ENCODE measurements at places on chromosomes 1 and 21.

- DNase-seq: no peak
These were observed 3.5 kb downstream of the SPOCD1 start for GRCh38 chr1:31812158-31812829.

DNA sequence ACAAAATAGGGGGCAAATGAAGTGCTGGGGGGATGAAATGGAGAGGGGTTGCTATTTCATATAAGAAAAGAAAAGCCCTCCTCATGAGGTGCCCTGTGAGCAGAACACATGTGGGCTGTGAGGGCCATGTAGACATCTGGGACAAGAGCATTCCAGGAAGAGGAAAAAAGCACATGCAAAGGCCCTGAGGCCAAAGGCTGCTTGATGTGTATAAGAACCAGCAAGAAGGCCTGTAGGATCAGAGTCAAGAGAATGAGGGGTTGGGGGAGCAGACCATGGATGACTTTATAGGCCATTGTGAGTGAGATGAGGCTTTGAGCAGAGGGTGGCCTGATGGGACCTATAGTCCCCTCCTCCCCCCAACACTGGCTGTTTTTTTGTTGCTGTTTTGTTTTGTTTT lies 7.7 kb upstream of the RAB4A start:
- DNase-seq: no peak

GRCh38 chr1:231162970-231163829 lies 1.3 kb downstream of the TRIM67 start:
- DNase-seq: no peak

- no peak for DNase-seq
These were observed 73.2 kb upstream of the DNAJC6 start for GRCh38 chr1:65235867-65236805.

- DNase-seq: no peak
These were observed 63.2 kb downstream of the IER5 start for GRCh38 chr1:181151378-181152326.

GRCh38 chr1:24355466-24355865 lies 36.3 kb downstream of the GRHL3 start:
- no peak for DNase-seq

DNA sequence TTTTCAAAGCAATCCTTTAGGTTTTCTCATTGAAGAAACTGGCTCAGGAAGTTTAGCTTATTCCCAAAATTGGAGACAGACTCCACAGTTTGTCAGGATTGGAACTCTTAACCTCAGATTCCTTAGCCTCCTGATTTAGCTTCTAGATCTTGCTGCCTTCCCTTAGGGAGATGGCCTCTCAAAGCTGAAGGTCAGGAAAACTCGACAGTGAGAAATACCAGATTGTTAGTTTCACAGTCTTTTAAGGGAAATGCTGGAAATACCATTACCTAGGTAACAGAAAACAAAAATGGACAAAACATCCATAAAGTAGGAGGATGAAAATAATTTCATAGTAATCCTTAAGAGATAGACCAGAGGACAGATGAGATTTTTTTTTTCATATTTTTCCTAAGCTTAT lies 7.8 kb downstream of the RASAL2 start:
- no peak for DNase-seq

- DNase-seq: peak; percentile 82
These were observed 5.9 kb downstream of the CLCA2 start for GRCh38 chr1:86429835-86430234.

GRCh38 chr1:32198237-32199042 lies 2.0 kb upstream of the CCDC28B start:
- no peak for DNase-seq

DNA sequence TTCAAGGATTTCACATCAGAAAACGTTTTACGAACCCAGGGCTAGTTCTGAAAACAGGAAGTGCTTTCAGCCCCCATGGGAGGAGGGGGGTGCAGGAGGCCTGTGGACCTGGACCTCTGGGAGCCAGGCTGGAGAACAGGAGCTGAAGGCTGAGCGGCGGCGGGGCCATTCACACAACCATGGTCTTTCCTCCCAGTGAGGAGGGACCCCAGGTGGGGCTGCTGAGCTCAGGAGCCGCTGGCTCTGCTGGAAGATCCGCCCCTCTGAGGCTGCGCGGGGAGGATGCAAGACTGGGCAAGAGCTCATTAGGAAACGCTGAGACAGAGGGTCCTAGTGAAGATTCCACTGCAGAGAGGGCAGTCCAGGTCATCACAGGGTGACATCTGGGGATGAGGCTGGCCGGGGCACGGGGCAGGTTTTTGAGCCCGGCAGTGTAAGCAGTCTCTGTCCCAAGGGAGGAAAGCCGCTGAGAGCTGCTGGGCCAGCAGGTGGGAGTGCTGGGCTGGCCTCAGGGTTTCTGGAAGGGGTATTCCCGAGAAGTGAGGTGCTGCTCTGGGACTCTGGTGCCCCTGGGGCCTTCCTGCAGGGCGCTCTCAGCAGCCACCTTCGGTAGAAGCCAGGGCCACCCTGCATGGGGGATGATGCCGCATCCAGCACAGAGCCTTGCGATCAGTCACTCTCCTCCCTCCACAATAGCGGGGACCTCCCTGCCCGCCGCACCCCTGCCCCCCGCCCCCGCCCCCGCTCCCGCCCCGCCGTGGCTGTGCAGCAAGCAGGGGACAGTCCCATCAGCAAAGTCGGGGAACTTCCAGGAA lies 7.5 kb downstream of the MX2 start:
- peak; percentile 64 for DNase-seq

GRCh38 chr1:35929730-35930592 lies 944 bp upstream of the AGO3 start:
- no peak for DNase-seq

DNA sequence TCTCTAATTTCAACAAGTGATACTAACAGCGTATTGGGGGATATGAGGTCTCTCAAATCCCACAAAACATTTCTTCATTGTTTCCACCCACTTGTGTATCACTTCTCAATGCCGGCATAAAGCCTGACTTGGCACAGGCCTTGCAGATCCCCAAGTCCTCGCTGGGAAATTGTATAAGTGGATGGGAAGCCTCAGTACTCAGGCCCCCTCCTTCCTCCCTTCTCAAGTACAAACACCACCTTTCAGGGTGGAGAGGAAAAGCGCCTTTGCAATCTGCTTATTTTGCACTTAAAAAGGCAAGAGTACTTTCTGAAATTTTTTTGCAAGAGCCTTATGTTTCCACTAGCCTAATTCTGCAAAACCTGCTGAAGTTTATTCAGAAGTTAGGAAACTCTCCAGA lies 25.8 kb upstream of the KLHDC8A start:
- no peak for DNase-seq

All from ascending aorta (tissue), 2 donors.